Ovary (tissue), 10 donors: ENCODE measurements at places on chromosomes 13 and 19. TPM values are rescaled to one million over a fixed set of nuclear protein-coding genes. Genes with fewer than 3 reads are reported as not detected.

Gene CRX
- not detected for total RNA-seq

Gene GPR4
- total RNA-seq: 4.5 TPM

Gene KLK15
- not detected for total RNA-seq

DNA sequence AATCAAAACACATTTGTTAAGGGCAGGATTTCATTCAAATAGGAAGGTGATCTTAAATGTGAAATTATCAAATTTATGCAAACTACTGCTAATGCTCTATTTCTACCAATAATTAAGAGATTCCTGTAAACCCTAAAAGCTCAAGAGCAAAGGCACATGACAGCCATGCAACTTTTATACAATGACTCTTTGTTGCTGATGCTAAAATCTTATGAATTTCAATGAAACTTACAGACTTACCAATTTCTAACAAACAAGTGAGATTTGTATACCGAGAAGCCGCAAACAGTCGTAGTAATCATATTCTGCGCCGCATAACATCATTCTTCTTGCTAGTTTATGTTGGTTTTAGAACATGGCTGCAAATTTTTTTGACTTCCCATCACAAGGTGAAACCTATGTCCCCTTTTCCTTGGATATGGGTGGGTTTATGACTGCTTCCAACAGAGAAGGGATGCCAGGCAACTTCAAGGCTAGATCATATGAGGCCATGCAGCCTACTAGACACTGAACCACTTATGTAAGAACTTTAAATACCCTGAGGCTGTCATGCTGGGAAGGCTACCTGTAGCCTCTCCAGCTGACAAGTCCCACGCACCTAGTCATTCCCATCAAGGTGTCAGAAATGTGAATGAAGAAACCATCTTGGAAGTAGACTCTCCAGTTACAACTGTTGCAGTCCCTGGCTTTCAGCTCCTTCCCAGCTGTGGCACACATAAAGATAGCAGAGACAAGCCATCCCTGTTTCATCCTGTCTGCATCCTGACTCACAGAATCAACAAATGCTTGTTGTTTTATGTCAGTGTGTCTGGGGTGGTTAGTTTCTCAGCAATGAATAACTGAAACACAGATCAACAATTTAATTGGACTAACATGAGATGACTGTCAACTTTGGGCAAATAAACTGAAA lies 42.0 kb downstream of the LNX2 start:
- no peaks in the 10 kb centered on the region for H3K27me3 ChIP-seq
- H3K4me1 ChIP-seq: no peaks in the 10 kb centered on the region
- H3K27ac ChIP-seq: no peak overlapping the region
- no peaks in the 10 kb centered on the region for H3K36me3 ChIP-seq
- H3K4me3 ChIP-seq: no peak overlapping the region
- DNase-seq: no peak

DNA sequence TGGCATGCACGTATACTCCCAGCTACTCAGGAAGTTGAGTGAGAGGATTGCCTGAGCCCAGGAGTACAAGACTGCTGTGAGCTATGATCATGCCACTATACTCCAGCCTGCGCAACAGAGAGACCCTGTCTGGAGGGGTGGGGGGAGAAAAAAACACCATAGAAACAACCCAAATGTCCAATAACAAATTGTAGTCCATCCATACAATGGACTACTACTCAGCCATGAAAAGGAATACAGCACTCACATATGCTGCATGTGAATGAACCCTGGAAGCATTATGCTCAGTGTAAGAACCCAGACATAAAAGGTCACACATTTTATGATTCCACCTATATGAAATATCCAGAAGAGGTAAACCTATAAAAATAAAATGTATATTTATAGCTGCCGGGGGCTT lies 42.3 kb downstream of the CD320 start:
- no peak overlapping the region for H3K27ac ChIP-seq
- H3K36me3 ChIP-seq: no peaks in the 10 kb centered on the region
- H3K4me3 ChIP-seq: no peak overlapping the region
- H3K4me1 ChIP-seq: no peaks in the 10 kb centered on the region
- H3K27me3 ChIP-seq: no peaks in the 10 kb centered on the region
- DNase-seq: no peak

DNA sequence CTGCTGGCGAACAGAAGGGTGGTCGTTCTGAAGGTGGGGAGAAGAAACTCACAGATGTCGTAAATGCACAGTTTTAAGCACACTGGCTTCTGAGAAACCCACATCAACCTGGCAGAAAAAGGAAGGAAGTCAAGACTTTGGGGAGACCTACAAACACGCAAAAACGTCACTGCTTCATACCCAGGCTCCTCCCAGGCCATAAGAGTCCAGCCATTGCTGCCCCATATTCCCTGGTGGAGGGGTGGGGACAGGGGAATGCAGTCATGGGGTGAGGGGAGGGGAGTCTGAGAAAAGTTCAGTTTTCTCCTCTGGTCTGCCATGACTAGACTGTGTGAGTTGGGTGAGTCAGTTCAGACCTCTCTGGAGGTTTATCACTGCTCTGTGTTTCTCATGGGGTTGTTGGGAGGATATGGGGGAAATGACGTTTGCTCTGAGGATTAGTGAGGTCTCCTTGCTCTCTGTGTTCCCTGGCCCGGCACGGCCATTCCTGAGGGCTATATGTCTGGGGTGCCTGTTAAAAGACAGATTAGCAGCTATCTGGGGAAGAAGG lies 139.0 kb downstream of the FLT1 start:
- H3K4me3 ChIP-seq: no peak overlapping the region
- H3K27me3 ChIP-seq: no peaks in the 10 kb centered on the region
- H3K27ac ChIP-seq: no peak overlapping the region

- H3K4me3 ChIP-seq: no peak overlapping the region
- no peaks in the 10 kb centered on the region for H3K27me3 ChIP-seq
- H3K4me1 ChIP-seq: no peaks in the 10 kb centered on the region
- H3K27ac ChIP-seq: no peak overlapping the region
- DNase-seq: no peak
- H3K36me3 ChIP-seq: no peaks in the 10 kb centered on the region
These were observed 172.4 kb downstream of the VWA8 start for GRCh38 chr13:41788552-41788951.
